ENCODE measurements at places on chromosomes 7 and 10.
A peak's percentile ranks its signal among the peaks of the same experiment; 100 is the strongest.

GRCh38 chr7:126445991-126446390 is 806.8 kb downstream of the GRM8 start:
- no peak for DNase-seq

DNA sequence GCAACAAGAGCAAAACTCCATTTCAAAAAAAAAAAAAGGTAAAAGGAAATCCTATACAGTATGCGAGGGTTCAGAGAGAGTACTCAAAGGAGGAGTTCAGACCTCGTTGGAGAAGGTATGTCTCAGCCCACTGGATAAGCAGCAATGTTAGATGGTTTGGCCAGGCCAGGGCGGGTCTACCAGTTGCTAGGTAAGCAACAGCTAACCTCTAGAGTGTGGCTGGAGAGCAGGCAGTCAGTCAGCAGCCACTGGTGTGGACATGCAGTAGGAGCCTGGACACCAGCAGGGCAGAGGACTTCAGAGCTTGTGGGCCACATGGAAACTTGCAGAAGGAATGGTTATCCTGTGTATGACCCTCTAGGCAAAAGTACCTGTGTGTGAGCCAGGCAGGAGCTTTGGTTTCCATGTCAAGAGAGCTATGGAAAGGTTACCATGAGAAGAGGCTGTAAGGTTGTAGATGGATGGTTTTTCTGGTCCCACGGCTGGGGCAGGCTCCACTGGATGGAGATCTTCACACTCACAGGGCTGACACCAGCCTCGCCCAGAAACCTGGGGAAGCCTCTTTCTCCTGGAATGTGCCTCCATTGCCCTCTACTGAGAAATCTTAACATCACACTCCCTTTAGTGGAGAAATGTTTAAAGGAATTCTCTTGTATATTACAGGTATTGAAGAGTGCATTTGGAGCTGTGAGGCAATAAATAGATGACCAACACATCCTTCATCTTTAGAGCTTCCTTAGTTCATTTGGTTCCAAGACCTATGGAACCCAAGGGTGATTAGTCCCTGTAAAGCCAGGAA is 63.6 kb downstream of the CCDC186 start:
- peak; percentile 42 for DNase-seq

DNA sequence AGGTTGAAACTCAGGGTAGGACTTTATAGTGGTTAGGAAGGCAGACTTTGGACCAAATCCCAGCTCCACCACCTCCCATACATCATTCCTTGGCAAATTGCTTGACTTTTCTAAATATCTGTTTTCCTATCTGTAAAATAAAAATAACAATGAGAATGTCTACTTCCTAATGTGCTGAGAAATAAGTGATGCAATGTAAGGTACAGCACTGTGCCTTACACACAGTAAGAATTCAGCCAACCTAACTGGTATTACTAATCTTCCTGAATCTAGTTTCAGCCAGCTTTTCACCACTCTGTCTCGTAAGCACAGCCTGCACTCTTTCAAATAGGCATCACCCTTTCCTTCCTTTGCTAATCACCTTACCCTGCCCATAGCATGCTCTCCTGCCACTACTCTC is 9.7 kb downstream of the PRLHR start:
- no peak for DNase-seq

- no peak for DNase-seq
These were observed 178.5 kb downstream of the NRP1 start for GRCh38 chr10:33155720-33156638.

GRCh38 chr7:149772241-149772955 is 990 bp downstream of the ZNF467 start:
- no peak for DNase-seq

DNA sequence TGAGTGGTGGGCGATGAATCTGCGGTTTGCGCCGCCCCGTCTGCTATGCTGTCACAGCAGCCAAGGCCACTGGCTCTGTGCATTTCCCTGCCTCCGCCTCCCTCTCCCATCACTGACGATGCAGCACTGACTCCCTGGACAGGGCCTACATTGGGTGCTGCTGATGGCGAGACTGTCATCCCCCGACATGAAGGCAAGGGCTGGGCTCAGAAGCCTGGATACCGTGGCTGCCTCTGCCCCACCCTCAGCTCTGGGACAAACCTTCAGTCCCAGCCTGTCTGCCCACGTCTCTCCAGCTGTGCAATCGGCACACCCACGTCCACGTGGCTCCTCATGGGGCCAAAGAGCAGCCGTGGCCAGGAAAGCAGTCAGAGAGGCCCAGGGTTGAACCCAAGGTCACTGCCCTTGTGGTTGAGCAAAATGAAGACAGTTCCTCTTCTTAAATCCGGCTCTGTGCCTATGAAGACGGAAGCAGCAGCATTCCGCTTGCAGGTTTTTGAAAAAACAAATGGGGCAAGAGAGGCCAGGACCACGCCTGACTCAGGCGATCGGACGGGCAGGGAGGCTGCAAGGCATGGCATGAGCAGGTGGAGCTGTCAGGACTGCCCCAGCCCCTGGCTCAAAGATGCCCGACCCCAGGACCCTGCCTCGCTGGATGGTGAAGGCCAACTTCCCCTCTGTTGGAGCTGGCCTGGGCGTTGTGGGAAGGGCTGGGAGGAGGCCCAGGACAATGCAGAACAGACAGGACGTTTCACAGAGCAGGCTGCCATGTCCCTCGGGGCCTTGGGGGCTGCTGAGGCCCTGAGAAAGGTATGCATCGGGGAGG is 517.5 kb downstream of the DNAJB6 start:
- no peak for DNase-seq

DNA sequence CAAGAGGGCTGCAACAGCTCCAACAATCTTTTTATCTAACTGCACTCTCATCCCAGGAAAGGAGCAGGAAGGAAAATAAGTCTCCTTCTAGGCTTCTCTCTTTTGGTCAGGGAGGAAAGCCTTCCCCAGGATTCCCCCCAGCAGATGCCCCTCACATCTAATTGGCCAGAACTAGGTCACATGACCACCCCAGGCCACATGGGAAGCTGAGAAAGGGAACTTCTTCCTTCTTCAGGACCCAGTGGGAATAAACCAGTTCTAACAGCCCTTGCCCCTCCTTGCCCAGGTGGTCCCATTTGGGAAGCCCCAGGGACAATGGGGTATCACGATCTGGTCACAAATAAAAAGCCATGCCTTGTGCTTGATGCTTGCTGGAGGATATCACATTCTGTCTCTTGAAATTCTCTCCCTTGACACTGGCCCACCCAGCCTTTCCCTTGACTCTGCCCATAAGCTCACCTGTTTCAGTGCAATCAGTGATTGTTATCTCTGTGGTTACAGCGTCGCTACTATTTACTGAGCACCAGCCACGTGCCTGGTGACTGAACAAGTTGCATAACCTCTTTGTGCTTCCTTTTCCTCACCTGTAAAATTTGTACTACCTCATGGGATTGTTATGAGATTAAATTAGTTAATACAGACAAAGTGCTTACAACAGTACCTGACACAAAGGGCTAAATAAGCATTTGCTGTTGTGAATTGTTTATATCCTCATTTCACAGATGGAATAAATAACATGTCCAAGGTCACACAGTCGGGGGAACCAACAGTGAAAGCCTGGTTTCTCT is 9.0 kb upstream of the TACR2 start:
- DNase-seq: no peak

GRCh38 chr10:92010047-92010735 is 86.6 kb downstream of the BTAF1 start:
- no peak for DNase-seq

- DNase-seq: no peak
These were observed 11.2 kb downstream of the CTBP2 start for GRCh38 chr10:125149036-125149679.

GRCh38 chr7:3294432-3295100 is 6.5 kb upstream of the SDK1 start:
- DNase-seq: no peak

DNA sequence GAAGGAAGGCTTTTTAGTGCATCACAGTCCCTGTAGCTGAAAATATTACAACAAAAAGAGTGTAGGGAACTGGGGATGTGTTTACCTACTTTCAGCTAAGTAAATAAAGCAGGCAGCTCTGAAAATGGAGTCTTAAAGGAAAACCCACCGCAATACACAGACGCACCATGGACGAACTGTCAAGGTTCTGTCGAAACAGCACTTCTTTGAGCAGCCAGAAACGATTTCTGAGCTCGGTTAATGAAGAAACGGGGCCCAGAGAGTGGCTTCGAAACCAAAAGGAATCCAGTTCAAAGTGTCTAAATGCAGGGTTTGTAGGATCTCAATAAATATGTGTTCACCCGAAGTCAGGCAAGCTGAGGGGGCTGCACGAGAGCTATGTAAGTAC is 275.4 kb upstream of the NEBL start:
- DNase-seq: no peak

DNA sequence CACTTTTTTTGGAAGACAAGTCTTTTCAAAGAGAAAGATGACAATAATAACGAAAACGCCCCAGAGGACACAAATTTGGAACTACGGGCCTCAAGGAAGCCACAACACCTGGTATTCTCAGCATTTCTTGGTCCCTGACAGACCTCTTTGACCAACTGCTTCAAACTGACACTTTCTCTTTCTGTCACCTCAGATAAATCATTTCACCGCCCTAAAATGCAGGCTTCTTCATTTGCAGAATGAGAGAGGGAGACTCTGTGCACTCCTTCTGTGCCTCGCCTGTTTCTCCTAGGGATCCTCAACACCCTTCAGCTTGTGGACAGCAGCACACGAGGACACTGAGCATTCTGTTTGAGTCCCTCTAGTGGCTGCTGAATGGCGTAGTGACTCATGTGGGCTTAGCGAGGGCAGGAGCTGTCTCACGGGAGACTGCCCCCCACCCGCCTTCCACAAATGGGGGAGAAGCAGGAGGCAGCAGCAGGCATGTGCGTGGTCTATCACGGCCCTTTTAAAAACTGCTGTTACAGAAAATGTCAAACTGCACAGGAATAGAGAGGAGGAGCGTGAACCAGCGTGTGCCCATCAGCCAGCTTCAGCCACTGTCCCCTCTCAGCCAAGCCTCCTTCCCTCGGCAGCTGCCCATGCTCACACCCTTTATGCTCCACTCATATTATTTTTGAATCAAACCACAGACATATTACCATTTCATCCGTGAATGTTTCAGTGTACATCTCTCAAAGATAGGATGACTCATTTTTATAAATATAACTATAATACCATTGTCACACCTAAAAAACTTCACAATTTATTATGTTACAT is 41.4 kb downstream of the GSDME start:
- DNase-seq: peak; percentile 51

GRCh38 chr10:112407696-112408095 is 33.8 kb downstream of the ACSL5 start:
- no peak for DNase-seq

- no peak for DNase-seq
These were observed 56.8 kb downstream of the EPDR1 start for GRCh38 chr7:37977243-37977642.

DNA sequence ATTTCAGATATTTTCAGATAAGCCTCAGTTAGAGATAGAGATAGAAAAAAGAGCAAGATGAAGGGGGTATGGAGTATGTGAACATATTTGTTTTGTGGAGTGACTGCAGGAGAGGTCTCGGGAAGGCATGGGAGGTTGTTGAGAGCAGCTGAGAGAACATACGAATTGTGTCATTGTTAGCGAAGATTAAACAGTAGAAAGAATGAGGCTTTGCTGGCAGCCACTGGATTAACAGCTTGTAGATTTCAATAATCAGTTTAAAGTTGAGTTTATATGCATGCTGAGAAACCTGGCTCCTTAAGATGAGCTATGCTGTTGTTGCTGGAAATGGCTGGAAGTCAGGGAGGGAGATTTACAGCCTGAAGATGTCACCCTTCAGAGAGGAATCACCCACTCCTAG is 100.9 kb upstream of the SORCS3 start:
- no peak for DNase-seq

GRCh38 chr7:94092980-94093379 is 88.8 kb upstream of the BET1 start:
- DNase-seq: no peak

GRCh38 chr7:156374335-156374734 is 266.2 kb upstream of the RNF32 start:
- DNase-seq: no peak

DNA sequence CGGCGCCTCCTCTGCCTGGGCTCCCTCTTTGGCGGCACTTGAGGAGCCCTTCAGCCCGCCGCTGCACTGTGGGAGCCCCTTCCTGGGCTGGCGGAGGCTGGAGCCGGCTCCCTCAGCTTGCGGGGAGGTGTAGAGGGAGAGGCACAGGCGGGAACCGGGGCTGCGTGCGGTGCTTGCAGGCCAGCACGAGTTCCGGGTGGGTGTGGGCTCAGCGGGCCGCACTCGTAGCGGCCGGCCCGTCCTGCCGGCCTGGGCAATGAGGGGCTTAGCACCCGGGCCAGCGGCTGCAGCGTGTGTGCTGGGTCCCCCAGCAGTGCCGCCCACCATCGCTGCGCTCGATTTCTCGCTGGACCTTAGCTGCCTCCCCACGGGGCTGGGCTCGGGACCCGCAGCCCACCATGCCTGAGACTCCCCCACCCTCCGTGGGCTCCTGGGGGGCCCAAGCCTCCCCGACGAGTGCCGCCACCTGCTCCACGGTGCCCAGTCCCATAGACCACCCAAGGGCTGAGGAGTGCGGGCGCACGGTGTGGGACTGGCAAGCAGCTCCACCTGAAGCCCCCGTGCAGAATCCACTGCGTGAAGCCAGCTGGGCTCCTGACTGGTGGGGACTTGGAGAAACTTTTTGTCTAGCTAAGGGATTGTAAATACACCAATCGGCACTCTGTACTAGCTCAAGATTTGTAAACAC is 73.8 kb upstream of the KMT2E start:
- no peak for DNase-seq

- peak; percentile 97 for DNase-seq
These were observed 442 bp upstream of the LZTS2 start for GRCh38 chr10:100998991-100999741.

- no peak for DNase-seq
These were observed 113.1 kb downstream of the EEPD1 start for GRCh38 chr7:36266190-36266589.

DNA sequence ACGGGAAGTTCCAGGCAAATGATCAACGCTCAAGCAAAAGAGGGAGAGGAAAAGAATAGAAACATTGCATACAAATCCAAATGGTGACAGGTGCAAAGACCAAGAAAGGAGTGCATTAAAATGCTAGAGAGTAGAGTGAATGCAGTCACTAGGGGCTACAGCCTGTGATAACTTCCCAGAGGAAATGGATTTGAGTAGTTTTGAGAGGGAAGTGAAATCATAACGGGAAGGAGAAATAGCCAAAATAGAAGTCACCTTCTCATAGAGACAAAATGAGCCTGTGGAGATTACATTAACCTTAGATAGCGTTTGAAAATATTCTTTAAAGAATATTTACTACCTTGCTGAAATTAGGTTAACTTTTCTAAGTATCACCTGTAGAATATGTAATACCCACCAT is 26.5 kb downstream of the NUP42 start:
- DNase-seq: no peak

GRCh38 chr7:46651561-46652088 is 730.6 kb upstream of the IGFBP3 start:
- no peak for DNase-seq

All from 8988T (cell line).